SJSA1 (cell line): ENCODE measurements at places on chromosomes 7 and 10. TPM values are rescaled to one million over a fixed set of nuclear protein-coding genes. Genes with fewer than 3 reads are reported as not detected.

The PCDH15 gene
- not detected in 2 replicates for total RNA-seq

The MEIG1 gene
- not detected in 2 replicates for total RNA-seq

The HACD1 gene
- total RNA-seq, result 105 and 139 TPM in 2 replicates

The HTR5A gene
- total RNA-seq, result not detected in 2 replicates

The TRIL gene
- 0.05 TPM in 1 of 2 replicates, not detected in the other for total RNA-seq

The PRSS1 gene
- total RNA-seq, result not detected in 2 replicates

The HMX2 gene
- 0.38 and 0.61 TPM in 2 replicates for total RNA-seq
